ENCODE measurements at places on chromosomes 13 and 19.

DNA sequence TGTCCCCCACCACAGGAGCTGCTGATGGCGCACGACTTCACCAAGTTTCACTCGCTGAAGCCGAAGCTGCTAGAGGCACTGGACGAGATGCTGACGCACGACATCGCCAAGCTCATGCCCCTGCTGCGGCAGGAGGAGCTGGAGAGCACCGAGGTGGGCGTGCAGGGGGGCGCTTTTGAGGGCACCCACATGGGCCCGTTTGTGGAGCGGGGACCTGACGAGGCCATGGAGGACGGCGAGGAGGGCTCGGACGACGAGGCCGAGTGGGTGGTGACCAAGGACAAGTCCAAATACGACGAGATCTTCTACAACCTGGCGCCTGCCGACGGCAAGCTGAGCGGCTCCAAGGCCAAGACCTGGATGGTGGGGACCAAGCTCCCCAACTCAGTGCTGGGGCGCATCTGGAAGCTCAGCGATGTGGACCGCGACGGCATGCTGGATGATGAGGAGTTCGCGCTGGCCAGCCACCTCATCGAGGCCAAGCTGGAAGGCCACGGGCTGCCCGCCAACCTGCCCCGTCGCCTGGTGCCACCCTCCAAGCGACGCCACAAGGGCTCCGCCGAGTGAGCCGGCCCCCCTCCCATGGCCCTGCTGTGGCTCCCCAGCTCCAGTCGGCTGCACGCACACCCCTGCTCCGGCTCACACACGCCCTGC lies 4.4 kb upstream of the NOP53 start:
- DNase-seq, result no peak

DNA sequence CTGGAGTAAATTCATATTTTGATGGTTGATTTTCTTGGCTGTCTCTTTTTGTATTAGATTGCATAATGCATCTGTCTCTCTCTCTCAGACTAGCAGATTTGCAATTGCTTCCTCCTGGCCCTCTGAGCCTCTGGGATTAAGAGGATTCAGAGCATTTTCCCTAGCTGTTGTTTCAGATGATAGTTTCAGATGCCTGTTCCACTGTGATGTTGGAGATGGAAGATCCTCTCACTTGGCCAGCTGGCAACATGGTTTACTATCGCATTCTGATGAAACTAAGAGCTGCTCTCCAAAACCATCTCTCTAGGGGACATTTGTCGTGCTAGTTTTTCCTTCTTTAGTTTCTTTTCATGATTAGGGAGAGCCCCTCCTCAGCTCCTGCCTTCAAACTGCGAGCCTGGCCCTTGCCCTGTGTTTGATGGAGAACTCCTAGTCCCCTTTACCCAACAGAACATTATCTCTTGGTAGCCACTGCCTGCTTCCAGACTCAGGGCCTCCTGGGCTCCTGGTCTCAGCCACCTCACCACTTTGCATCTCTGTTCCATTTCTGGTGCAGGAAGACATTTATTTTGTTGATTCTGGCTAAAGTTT lies 244.6 kb downstream of the B3GLCT start:
- no peak for DNase-seq

DNA sequence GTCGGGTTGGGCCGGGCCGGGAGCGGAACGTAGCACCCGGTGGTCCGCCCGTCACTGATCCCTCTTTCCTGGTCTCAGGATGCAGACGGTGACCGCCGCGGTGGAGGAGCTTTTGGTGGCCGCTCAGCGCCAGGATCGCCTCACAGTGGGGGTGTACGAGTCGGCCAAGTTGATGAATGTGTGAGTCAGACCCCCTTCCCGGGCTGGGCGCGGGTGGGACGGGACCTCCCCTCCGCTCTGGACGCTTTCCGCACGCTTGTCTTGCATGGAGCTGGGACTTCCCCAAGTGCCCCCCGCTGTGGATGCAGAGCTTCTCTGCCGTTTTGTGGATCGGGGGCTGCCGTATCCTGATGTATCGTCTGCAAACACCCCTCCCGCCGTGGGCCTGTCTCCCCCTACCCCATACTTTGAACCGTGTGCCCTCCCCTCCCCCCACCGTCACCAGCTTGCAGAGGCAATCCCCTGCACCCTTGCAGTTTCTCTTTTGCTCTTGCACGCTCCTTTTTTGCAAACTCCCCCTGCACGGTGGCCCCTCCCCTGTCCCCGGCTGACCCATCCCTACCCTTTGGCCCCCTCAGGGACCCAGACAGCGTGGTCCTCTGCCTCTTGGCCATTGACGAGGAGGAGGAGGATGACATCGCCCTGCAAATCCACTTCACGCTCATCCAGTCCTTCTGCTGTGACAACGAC lies 669 bp downstream of the GADD45B start:
- DNase-seq, result peak; percentile 70

GRCh38 chr19:46935066-46935663 lies 74.4 kb downstream of the ARHGAP35 start:
- DNase-seq, result no peak

- DNase-seq, result no peak
These were observed 27.7 kb downstream of the CACNA1A start for GRCh38 chr19:13478576-13478975.

DNA sequence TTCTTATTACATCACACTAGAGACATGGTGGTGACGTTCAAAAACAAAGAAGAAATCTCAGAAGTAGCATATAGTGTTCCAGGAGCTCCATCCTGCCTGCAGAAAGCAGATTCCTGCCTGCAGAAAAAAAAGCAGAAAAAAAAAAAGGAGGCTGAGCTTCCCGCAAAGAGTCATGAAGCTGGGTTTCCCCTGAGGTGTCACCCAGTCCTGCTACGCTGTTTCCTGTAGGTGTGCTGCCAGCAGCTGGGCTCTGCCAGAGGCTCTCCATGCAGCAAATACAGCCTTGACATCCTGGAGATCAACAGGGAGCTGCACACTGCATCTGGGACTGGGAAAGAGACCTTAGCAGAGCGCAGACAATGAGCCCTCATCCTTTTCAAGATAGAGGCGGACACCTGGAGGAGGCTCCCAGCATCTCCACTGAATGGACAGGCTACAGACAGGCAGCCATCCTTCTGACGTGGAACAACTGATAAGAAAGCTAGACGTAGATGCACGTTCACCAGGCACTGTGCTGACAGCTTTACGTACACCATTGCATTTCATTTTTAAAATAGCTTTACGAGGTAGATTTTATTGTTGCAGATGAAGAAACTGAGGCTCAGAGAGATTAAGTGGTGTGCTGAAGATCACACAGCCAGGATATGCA lies 350.9 kb downstream of the FOXO1 start:
- DNase-seq, result peak; percentile 48

GRCh38 chr19:18795540-18795939 lies 4.4 kb upstream of the COMP start:
- DNase-seq, result no peak

GRCh38 chr13:31224963-31225559 lies 25.3 kb downstream of the B3GLCT start:
- no peak for DNase-seq

DNA sequence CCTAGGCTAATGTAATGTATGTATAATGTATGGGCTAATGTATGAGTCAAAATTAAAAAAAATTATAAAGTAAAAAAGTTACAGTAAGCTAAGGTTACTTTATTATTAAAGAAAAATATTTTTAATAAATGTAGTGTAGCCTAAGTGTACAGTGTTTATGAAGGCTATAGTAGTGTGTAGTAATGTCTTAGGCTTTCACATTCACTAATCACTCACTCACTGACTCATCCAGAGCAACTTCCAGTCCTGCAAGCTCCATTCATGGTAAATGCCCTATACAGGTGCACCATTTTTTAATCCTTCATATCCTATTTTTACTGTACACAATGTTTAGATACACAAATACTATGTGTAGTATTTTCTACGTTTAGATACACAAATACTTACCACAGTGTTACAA lies 1.8 kb upstream of the TMEM272 start:
- no peak for DNase-seq

- no peak for DNase-seq
These were observed 83.9 kb downstream of the OLFM4 start for GRCh38 chr13:53112522-53112921.

DNA sequence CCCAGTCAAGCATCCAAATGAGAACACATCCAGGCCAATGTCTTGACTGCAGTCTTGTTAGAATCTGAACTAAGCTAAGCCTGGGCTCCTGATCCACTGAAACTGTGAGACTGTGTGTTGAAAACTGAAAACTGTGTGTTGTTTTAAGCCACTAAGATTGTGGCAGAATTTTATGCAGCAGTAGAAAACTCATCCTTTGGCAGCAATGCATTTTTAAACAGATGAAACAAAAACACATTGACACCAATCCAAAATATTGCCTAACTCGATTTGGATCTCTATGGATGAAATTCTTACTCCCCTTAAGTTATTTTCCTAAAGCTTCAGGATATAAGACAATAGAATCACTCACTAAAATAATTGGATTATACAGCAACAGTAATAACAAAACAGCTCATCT lies 202.3 kb upstream of the KLF12 start:
- no peak for DNase-seq

GRCh38 chr13:52926971-52927370 lies 78.5 kb upstream of the PCDH8 start:
- DNase-seq, result no peak

- peak; percentile 36 for DNase-seq
These were observed 5.5 kb upstream of the ADAMTS10 start for GRCh38 chr19:8615813-8616596.

DNA sequence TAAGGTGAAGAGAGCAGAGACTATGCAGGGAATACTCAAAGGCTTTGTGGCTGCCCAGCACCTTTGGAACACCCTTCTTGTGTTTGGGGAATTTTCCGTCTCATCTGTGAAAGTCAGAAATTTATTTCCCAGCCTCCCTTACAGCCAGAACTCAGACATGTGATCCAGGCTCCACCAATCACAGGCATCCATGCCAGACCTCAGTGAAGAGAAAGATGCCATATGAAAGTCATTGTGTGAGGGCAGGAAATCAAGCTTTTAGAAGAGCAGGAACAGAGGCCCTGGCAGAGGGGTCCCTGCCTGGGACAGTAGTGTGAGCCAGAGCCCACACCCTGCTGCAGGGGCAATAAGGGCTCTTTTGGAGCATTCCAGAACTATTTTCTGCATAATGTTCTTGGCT lies 12.1 kb downstream of the CCDC70 start:
- DNase-seq, result no peak

DNA sequence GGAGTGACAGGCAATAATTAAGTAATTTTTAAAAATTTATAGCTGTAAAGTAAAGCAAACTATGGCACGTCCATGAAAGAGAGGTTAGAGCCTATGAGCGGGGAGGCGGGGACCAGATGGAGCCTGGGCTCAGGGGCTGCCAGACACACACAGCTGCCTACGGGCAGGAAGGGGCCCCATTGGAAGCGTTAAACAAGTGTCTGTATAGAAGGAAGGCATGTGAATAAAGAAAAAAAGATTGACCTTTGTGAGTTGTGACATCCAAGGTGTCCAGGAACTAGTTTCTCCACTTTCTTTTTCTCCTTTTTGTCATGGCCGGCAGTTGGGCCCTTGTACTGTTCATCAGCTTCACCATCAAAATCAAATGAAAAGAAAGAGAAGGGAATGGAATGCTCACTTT lies 56.8 kb downstream of the LRCH1 start:
- DNase-seq, result no peak

DNA sequence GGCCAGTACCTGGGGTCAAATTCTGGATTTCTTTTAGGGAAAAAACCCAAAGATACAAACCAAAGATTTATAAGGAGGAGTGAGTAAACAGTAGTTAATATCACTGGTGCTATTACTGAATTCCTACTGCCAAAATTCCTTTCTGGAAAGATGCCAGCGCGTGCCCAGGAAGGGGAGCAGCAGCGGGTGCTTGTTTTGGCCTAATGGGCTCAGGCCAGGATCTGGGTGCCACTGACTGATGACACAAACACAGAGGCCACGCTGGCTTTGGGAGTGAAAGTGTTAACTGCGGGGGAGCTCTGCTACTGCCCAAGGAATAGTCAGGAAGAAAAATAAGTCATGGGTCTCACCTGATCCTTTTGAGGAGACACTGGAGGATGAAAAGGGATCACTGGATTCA lies 61.2 kb downstream of the KLF2 start:
- no peak for DNase-seq

DNA sequence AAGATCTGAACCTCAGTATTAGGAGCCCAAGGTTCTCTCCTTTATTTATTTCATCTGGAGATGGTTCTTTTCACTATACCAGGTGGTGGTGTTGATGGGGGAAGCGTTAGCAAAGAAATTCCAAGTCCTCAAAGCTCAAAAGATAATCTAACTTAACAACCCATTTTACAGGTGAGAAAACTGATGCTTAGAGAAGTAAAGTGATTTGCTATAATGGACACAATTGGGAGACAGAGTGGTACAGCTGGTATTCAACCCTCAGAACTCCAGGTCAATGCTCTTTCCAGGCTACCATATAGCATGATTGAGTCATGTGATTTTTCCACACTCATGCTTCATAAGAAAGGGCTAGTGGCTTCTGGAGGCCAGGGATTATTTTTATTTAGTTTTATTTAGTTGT lies 25.0 kb upstream of the URAD start:
- no peak for DNase-seq

DNA sequence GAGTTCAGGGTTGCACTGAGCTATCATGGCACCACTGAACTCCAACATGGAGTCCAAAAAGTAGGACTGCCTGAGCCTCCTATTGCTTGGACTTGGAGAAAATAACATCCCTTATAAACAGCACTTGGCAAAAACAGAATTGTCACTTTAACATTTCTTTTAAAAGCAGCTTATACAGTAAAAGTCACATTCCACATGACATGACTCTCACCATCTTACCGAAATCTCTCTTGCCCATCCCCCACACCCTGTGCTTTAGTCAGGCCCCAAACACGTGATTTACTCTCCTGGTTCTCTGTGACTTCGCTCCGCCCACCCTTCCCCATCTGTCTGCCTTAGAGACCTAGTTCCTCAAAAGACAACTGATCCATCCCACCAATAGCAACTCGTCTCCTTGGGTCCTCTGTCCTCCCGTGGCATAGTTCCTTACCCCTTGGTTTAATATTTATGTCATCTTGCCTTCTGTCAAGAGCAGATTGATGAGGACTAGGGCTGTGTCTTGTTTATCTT lies 4.6 kb downstream of the SAFB start:
- peak; percentile 69 for DNase-seq

- no peak for DNase-seq
These were observed 723.9 kb upstream of the ARGLU1 start for GRCh38 chr13:107291875-107292274.

DNA sequence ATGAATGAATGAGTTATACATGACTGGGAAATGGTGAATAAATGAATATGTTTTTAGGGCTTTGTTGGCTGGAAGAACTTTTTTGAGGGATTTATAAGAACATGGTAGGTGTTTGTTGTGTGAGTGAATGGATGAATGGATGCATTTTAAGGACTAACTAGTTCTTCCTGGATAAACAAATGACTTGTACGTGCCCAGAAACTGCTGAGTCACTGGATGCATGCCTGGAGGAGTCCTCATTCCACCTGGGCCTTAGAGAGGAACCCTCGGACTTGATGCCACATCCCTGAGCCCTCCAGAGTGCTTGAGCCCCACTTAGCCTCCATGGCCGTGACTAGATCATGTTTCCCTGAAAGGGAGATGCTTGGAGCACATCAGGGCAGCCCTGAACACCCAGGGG lies 153.4 kb downstream of the DPF1 start:
- DNase-seq, result no peak

All from GM12865 (cell line).